NCI-H1092 (cell line): ENCODE measurements at places on chromosomes 4 and X.

DNA sequence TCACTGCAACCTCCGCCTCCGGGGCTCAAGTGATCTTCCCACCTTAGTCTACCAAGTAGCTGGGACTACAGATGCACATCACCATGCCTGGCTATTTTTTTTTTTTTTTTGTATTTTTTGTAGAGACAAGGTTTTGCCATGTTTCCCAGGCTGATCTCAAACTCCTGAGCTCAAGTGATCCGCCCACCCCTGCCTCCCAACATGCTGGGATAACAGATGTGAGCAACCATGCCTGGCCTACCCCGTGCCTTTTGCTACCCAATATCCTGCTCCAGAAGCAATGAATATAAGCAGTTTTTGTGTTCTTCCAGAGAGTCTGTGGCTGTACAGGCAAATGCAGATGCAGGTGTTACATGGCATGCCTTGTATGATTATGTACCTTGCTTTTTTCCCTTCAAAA, 50.5 kb downstream of the TBC1D14 start:
- no peak for DNase-seq

DNA sequence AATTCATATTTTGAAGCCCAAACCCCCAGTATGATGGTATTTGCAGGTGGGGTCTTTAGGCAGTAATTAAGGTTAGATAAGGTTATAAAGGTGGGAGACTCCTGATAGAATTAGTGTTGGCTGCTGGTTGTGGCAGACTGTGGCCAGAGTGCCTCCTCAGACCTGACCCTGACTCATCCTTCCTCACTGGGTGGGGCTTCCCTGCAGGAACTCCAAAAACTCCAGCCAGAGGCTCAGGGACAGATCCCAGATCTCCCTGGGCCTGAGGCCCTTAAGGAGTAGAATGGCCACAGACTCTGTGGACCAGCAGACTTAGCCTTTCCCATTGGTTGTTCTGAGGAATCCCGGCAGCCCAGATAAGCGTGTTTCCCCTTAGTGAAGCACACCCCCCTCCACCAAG, 463.0 kb upstream of the CPEB2 start:
- no peak for DNase-seq

- no peak for DNase-seq
These were observed 19.1 kb downstream of the PAGE2 start for GRCh38 chrX:55107911-55108310.

- no peak for DNase-seq
These were observed 83.8 kb upstream of the CLCN4 start for GRCh38 chrX:10072786-10073568.

DNA sequence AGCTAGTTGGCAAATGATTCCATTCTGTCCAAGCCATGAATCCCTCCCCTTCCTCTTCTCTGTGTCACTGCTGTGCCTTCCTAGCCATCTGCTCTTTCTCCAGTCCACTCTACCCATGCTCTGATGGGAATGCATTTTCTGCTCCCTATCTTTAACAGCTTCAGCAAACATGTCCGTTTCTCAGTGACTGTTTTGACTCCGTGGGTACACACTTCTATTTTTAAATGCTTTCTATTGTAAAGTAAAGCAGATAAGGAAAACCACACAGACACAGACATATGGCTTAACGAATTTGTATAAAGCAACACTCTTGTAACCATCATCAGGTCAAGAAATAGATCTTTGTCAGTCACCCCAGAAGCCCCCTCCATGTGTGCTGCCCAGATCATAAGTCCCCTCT, 72.4 kb upstream of the KLHL13 start:
- no peak for DNase-seq

- DNase-seq: no peak
These were observed 80.4 kb downstream of the PTTG2 start for GRCh38 chr4:38040619-38041018.

GRCh38 chr4:48340276-48340964, 909 bp upstream of the SLAIN2 start:
- DNase-seq: no peak

DNA sequence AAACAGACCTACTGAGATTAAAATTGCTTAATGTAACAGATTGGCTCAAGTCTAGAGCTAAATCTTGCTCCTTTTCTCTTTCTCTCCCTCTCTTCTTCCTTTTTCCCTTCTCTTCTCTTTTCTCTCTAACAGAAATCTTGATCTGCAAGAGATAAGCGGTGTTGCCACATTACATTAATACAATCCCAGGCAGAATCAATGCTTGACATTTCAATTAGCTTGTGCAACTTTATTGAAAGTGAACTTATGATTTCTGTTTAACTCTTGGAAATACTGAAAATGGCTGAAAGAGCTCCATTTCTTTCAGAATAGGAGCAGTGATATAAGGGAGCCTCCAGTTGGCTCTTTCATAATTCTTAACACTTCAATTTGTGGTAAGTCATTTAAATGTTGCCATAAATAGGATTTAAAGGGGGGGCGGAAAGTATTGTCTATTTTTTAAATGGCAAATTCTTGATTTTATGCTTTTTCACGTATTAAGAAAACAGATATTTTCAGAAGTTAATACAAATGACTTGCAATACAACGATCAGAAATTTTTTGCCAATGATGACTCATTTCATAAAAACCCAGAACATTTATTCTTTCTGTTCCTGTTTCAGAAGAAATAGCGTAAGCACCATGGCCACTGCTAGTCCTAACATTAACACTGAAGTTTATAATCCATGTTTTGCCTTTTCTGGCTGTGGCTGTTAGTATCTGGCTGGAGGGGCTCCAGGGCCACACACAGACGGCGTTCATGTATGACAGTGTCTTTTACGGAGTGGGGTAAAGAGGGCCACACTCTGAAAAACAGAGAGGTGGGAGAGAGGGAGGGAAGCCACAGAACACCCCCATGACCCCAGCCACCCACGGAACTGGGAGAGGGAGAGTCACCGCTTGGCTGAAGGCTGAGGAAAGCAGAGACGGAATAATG, 115.7 kb upstream of the FAT1 start:
- no peak for DNase-seq

- DNase-seq: no peak
These were observed 20.7 kb downstream of the NALF2 start for GRCh38 chrX:69524781-69525363.

- DNase-seq: no peak
These were observed 3.5 kb downstream of the TMSB4X start for GRCh38 chrX:12978205-12979025.

GRCh38 chr4:48755281-48755680, 24.8 kb downstream of the FRYL start:
- no peak for DNase-seq

DNA sequence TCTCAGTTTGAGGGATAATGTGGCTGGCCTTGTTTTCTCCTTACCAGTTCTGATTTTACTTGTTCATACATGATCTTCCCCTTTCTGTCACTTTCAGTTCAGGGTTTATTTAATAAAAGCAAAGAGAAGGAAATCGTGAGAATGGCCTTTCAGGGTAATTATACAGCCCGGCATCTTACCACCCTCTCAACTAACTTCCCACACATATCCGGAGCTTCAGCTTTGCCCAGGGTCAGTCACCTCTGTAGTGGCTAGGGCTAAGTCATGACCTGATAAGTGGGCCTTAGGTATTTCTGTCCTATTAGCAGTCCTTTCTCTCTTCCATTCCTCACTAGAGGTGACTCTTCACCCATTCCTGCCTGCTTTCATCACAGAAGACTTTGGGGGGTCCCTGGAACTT, 15.8 kb downstream of the TRPC5 start:
- DNase-seq: no peak

- DNase-seq: no peak
These were observed 102.2 kb upstream of the MAP3K15 start for GRCh38 chrX:19617550-19617949.

- DNase-seq: no peak
These were observed 20.0 kb downstream of the ZNF330 start for GRCh38 chr4:141240671-141241070.

DNA sequence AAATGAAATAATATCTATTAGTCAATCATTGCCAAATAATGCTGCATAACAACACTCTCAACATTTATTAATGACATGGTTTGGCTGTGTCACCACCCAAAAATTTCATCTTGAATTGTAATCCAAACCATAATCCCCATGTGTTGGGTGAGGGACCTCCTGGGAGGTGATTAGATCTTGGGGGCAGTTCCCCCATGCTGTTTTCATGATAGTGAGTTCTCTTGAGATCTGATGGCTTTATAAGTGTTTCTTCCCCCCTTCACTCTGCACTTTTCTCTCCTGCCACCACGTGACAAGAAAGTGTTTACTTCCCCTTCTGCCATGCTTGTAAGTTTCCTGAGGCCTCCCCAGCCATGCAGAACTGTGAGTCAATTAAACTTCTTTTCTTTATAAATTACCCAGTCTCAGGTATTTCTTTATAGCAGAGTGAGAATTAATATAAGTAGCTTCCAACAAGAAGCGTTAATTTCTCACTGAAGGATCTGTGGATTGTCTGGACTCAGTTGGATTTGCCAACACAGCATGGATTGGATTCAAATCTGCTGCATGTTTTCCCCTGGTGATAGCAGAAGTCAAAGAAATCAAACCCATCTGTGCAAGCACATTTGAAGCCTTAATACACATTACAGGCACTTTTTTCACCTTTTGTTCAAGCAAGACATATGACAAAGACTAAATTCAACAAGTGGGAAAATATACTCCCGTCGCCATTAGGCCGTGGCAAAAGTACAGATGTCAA, 216.6 kb downstream of the PDGFC start:
- no peak for DNase-seq

- peak; percentile 47 for DNase-seq
These were observed 7.9 kb downstream of the BDH2 start for GRCh38 chr4:103091601-103092223.

DNA sequence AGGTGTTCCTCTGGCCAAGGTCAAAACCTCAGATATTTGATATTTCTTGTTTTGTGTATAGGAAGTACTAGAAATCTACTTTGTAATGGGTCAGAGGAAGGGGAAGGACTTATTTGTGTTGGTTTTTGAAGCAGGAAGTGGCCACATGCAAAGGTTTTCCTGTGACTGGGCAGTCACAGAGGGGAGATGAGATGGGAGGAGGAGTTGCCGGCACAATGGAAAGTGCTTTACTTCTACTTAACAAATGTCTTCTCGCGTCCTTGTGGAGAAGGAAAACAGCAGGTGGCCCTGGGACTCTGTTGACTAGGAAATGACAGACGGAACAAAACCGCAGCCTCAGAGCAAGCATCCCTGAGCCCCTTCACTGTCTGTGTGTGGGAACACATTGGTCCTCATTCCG, 46.6 kb downstream of the SHROOM2 start:
- DNase-seq: no peak

GRCh38 chr4:4334798-4335520, 44.9 kb downstream of the ZBTB49 start:
- peak; percentile 75 for DNase-seq

DNA sequence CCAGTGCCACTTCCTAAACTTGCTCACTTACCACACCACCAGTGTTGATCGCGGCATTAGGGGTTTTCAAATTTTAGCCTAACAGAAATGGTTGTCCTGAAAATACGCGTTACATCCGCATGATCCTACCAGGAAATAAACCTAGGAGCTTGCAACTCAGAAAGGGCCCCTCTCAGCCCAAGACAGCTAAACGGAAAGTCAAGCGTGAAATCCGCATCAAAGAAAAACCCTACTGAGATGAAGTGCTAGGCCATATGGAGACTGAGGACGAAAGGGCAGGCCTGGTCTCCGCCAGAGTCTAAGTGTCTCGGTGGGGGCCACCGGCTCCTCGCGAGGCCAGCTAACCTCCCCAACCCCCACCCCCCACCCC, 626 bp downstream of the YTHDC1 start:
- DNase-seq: no peak

DNA sequence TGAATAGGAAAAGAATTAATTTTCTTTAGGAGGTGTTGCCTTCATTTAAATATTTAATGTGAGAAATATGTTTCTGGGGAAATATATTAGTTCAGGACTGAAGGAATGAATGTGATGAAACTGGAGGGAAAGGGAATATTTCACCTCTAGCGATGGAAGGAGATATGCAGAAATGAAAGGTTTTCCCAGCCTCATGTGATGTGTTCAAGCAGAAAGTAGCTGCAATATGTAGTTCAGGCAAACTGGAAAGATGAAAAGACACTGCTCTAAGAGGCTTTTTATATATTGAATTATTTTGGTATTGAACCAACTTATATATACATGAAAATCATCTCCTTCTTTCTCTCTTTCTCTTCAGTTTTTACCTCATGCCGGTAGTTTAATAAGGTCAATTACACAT, 3.4 kb downstream of the GRID2 start:
- DNase-seq: no peak

DNA sequence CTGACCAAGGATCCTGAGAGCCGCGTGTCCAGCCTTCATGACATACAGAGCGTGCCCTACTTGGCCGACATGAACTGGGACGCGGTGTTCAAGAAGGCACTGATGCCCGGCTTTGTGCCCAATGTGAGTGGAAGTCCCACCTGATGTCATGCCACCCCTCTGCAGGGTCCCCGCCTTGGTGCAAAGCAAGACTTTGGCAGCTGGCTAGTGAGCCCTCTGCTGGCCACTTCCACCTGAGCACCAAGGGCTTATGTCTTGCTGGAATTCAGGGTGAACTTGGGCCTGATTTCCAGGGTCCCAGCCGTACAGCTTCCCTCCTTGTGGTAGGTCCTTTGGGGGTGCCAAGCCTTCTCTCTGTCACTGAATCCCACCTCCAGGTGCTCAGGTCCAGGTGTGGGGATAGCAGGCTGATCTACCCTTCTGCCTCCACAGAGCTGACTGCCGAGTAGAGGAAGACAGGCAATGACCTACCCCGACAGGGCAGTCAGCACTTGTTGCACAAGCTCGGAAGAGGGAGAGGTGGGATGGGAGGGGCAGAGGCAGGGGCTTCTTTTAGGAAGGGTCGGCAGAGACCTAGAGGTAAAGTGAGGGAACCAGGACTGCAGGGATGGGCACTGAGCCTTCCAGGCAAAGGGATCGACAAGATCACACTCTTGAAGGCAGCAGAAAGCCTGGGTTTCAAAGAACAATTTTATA, 248.1 kb downstream of the EVC2 start:
- DNase-seq: peak; percentile 5

DNA sequence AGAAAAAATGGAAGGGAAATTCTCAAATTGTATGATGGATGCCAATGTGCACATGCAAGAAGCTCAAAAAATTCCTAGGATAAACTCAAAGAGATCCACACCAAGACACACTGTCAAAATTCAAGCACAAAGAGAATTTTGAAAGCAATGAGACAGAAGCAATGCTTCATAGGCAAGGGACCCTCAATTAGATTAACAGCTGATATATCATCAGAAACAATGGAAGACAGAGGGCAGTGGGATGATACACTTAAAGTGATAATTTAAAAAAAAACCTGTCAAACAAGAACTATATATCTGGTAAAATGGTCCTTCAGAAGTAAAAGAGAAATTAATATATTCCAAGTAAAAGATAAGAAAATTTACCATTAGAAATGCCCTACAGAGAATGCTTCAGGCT, 306.3 kb upstream of the PCDH7 start:
- no peak for DNase-seq

DNA sequence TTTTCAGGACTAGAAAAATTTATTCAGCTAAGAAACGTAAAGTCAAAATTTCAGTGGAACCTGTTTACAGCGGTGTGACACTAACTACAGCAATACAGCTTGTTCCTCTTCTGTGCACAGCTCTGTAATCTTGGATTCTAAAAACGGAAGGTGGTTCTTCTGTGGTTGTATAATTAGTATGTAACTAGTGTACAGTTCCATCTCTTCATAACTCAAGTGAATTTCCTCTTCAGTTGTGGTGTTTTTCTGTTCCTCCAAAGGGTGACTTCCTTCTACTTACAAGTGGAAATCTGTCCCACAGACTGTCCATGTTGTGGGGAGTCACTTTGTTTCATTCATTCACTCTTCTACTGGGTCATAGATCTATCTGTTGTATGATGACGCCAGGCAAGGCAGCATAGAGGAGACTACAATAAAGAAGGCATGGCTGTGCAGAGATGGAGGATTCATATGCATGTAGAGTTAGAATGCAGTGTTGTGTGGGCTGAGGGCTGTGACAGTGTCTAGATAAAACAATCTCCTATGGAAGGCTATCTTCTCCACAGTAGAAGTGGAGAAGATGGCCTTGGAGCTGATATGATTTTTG, 5.4 kb downstream of the DAPP1 start:
- DNase-seq: no peak
